ENCODE measurements at places on chromosomes 7 and 10.
A peak's percentile ranks its signal among the peaks of the same experiment; 100 is the strongest.

DNA sequence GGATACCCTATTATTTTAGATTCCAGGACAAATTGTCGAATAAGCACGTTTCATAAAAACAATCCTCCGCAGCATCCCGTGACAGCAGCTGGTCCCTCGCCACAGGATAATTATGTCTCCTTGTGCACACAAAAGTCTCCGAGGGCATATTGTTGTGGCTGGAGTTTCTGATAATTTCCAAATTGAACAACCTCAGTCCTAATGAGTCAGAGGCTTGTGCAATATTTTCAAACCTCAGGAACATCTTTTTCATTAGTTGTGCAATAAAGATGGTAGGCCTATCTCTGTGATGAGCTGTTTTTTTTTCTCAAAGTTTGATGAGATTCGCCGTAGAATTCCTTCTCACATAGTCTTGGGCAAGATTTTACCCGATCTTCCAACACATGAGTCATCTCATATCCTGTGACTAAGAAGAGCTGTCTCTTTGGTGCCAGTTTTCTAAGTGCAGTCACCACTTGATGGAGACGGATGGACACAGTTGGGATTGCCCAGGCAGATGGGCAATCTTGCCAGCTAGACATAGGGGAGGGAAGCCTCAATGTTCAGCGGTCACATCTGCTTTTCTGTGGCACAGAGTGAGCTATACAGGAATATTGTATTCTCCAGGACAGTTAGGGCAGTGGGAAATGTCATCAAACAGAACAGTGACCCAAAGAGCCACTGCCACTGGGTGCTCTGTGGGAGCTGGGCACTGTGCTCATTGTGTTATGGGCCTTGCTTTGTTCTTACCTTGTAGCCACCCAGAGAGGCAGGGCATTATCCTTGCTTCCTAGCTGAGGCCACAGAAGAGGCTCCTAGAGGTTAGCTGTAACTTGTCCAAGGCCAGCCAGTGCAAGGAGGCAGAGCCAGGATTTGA, 7.8 kb downstream of the HTRA1 start:
- DNase-seq, result no peak

- DNase-seq, result no peak
Measured at GRCh38 chr10:61918140-61918539, 16.6 kb downstream of the ARID5B start.

DNA sequence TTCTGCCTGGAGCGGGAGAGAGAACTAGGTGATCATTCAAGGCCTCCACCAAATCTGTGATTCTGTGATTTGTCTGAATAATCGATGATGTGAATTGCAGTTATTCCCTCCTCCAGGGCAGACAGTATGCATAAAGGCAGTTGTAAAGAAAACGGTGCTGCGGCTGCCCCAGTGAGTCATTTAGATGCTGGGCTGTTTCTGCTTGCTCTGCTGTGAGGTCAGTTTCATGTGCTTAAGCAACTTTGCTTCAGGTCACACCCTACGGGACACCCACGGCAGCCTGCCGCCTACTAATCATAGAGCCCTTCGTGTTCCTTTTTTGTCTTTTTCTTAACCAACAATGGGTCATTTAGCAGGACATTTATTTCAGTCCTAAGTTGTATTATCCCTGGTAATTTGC, 158.1 kb upstream of the PITRM1 start:
- DNase-seq, result no peak

DNA sequence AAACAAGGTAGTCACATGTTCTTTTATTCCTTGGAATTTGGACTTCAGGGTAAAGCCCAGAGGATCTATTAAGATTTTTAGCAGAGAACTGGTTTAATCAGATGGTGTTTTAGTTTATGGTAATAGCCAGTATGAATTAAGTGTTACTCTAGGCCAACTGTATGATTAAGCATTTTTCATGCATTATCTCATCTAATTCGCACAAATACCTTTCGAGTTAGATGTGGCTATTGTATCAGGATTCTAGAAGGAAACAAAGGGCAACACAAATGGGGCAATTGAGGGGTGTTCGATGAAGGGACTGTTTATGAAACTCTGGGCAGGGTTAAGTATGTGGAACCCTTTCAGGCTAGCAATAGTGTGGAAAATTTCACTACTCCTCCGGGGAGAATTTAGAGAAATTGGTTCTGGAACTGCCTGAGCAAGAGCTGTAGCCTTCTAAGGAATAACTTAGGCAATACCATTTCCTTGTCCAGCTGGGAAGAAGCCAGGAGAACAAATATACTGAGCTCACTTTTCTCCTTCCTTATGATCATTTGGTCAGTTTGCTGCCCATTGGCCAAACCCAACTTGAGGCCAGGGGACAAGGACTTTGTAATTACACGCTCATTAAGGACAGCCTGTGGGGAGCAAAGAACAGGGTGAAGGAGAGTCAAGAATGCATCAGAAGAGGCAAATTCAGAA, 319.0 kb upstream of the FZD1 start:
- no peak for DNase-seq

- no peak for DNase-seq
Measured at GRCh38 chr10:62732841-62733653, 71.5 kb upstream of the ADO start.

DNA sequence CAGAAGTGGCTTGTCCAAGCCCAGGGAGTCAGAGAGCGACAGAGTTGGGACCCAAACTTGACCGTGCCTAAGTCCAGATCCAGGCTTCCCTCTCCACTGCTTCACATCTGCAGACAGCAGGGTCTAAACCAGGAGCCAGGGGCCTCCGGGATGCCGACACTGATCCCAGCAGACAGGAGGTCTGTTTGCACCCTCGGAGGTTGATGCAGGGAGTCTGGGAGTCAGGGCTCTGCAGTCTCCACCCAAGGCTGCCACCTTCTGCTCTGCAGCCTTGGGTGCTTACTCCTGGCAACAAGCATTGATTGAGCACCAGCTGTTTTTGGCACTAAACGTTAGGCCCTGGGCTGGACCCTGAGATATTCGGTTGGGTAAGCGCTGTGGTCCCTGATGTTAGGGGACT, 21.0 kb downstream of the ELFN1 start:
- peak; percentile 21 for DNase-seq

DNA sequence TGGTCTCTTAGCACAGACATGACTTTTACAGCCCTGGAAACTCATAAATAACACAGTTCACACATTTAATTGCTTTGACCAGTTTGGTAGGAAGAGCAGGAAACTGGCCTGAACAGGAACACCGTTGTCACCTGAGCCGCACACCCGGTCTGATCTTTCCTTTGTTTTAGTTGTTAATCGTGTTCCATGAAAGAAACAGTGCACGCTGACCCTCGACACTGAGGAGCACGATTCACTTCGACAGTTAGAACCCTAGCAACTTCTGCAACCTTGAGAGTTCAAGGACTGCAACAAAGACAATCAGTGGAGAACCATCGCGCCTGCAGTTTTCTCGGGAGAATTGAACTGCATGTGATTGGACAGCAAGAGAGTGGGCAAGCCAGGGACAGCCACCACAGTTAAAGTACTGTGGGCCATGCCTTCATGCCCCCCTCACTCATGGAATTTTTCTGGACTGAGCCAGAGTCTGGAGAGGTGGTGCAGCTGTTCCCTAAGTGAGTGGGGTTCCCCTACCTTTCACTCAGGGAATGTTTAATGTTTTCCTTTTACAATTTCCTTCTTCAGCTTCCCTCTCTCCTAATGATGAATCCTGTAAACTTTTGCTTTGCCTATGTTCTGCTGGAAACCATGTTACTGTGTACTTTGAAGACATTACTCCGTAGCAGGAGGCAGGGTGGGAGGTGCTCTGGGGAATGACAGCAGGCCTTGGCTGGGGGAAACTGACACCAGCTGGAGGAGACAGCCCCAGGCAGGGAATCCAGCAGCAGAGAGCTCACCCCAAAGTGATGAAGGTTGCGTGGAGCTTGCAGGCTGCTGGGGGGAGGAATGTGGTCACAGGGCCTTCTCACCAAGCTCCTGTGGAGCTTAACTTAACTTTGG, 198.7 kb downstream of the ZNF438 start:
- no peak for DNase-seq

- no peak for DNase-seq
Measured at GRCh38 chr7:1097120-1097504, 9.2 kb downstream of the GPER1 start.

DNA sequence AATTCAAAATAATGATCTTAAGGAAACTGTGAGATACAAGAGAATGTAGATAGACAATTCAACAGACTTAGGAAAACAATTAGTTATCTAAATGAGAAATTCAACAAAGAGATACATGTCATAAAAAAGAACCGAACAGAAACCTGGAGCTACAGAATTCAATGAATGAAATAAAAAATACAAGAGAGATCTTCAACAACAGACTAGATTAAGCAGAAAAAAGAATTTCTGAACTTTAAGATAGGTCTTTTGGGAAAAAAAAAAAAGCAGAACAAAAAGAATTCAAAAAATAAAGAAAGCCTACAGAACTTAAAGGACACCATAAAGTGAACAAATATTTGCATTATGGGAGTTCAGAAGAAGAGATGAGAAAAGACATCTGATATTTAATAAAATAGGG, 129.1 kb upstream of the FOXK1 start:
- no peak for DNase-seq

Measured in aorta (tissue), 5 donors.